ENCODE measurements at places on chromosomes 13 and 19.

- no peak for DNase-seq
Measured at GRCh38 chr13:24274452-24275021, 34.8 kb upstream of the C1QTNF9 start.

DNA sequence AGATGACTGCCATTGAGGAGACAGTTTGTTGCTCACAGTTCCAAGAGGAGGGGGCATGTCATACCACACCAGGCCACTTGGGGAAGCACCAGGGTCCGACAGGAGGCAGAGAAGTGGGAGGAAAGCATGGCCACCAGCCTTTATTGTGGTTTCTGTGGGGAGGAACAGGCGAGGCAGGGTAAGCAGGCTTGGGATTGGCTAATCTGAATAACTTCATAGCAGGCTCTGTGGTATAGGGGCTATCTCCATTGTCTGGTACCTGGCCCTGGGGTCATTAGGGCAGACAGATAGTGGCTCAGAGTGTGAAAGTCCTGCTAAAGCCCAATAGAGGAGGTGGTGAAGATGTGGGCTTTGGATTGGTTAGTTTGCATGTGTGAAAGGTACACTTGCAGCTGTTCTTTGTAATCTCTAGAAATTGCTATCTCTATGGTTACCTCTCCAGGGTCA is 35.5 kb downstream of the CBY2 start:
- no peak for DNase-seq

GRCh38 chr13:108220041-108220440 is 1.8 kb downstream of the ABHD13 start:
- peak; percentile 25 for DNase-seq

DNA sequence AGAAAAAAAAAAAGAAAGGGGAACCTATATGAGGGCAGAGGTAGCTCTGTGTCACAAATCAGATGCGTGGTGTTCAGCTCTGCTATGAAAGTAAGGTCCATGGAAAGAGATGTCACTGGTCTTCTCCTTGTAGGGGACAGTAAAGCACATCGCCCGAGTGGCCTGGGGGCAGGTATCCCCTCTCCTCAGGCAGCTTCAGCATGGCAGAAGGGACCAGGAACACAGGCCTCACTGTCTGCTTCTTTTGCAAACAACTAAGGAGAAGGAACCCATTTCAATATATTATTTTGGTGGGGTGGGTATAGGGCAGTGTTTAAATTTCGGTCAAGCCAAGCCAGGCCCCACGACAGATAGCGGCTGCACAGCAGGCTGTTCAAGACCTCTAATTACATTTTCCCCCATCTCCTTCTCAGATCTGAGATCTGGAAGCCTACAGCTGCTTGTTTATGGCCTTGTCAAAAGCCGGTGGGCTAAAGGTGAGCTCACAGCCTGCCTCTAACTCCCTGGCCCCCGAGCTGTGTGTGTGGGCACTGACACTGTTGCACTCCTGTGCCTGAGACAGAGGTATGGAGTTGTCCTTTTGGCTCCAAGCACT is 72.8 kb downstream of the HSPH1 start:
- DNase-seq, result no peak

- DNase-seq, result no peak
Measured at GRCh38 chr13:36337938-36338641, 8.1 kb downstream of the SPART start.

- DNase-seq, result no peak
Measured at GRCh38 chr13:46327246-46327645, 59.8 kb downstream of the RUBCNL start.

DNA sequence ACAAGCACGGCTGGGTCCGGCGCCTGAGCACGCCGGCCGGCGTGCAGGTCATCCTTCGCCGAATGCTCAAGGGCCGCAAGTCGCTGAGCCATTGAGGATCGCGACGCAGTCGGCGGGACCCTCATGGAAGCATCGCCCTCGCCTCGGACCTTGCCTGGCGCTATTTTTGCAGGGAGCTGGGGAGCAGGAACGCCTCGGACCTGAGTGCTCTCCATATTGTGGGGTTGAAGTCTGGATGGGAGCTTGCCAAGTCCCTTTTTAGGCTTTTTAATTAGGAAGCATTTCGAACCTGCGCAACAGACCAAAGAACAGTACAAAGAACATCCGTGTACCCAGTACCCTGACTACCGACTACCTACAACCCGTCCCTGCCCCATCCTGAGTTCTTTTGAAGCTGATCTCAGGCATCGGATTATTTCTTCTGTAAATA is 628 bp downstream of the MRPL34 start:
- peak; percentile 50 for DNase-seq

DNA sequence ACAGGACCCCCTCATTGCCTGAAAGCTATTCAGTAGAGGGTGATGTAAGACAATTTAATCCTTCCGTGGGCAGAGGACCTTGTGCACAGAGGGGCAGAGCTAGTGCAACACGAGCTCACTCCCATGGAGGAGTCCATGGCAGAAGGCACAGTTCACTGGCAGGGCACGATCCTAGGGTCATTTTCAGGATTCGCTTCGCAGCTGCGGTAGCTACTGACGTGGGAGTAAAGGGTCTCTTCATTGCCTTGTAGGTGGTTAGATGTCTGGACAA is 207.8 kb downstream of the FOXO1 start:
- no peak for DNase-seq

DNA sequence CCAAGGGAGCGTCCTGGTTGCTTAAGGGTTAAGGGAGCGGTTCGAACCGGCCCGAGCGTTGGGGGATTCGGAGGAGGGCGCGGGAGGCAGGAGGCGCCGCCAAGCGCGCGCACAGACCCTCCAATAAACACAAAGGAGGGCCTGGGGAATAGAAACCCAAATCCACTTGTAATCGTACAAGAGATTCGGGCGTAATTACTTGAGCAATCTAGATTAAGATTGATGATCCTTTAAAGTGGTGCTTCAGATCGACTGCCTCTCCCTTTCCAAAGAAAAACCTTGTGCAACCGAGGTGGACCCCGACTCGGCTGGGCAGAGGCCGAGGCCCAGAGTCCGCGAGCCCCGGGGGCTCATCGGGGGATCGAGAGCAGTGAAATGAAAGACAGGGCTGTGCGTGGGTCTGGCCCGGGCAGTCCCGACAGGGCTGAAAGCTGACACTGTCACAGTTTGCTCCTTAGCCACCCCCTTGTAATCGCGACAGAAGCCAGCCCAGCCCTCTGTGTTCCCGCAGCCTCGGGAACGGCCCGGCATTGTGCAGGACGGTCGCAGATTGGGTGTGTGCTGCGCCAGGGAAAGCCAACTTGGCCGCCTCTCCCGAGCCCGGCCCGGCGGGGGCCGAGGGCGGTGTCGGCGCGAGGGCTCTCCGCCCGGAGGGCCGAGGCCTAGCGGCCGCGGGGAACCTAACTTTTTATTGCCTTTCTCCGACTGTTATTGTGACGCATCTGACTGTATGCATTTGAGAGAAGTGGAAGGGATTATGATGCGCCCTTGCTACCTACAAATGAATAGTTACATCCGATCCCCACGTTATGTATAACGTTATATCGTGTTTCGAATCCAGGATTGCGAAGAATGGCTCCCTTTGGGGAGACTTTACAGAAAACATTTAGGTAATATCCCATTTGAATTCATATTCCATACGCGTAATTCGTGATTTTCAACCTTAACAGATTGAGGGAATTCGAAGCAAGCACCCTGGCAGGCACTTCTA is 5.5 kb downstream of the MAB21L1 start:
- no peak for DNase-seq

GRCh38 chr13:85074543-85075313 is 724.5 kb downstream of the SLITRK6 start:
- DNase-seq, result no peak

DNA sequence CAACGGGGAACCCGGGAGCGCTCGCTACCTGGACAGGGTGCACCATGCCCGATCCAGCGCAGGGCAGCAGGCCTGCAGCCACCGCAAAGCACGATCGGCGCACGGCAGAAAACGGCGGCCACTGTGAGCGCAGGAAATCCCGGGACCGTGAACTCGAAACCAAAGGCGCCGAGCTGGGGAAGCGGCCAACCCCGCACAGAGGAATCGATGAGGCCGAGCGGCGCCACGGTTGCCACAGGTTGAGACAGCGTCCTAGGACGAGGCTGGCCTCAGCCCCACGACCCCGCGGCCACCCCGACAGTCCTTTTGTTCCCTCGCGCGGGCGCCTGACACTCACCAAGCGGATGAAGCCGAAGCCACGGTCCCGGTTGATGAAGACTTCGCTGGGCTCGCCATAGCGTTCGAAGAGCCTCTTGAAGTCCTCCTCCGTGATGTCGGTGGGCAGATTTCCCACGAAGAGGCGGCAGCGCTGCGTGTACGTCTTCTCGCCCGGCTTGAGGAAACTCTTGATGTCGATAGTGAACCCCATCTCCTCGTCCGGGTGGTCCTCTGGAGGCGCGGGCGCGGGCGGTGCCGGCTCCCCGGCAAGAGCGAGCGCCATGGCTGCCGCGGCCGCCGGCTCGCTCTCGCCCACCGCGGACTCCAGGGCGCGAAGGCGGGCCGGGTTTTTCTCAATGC is 557 bp downstream of the PSPC1 start:
- peak; percentile 21 for DNase-seq

DNA sequence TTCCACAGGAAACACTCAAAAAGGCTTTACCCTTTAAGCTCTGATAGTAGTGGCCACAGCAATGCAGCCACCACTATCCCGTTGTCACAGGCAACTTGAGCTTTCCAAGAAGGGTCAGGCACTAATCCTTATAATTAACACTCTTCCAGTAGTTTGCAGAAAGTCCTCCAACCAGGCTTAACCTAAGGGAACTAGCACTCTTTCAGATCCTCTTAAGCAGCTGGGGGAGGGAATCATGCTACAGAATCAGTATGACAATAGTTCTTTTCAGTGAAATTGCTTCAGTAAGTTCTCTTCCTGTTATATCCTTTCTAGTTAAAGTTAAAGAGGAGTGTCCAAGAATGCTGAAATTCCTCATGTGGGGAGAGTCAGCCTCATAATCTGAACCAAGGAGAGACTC is 82.2 kb downstream of the TNFSF11 start:
- DNase-seq, result no peak

DNA sequence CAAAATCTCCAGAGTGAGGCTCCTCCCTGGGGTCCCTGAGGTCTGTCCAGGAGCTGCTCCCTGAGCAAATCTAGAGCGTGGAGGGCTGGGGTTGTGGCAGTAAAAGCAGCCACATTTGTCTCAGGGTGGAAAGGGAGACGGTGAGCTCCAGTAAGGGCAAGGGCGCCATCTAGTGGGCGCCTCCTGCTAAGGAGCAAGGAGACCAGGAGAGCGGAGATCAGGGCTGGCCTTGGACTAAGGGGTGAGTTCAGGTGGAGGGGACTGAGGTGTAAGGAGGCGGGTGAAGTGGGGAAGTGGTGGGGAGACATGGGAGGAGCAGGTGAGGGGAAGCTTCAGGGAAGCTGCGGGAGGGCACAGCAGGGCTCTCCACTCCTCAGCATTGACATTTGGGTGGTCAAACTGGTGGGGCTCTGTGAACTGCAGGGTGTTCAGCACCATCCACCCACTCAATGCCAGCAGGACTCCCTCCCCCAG is 5.3 kb upstream of the CEACAM21 start:
- DNase-seq, result peak; percentile 72

- no peak for DNase-seq
Measured at GRCh38 chr13:24632382-24633121, 47.7 kb upstream of the ATP12A start.

DNA sequence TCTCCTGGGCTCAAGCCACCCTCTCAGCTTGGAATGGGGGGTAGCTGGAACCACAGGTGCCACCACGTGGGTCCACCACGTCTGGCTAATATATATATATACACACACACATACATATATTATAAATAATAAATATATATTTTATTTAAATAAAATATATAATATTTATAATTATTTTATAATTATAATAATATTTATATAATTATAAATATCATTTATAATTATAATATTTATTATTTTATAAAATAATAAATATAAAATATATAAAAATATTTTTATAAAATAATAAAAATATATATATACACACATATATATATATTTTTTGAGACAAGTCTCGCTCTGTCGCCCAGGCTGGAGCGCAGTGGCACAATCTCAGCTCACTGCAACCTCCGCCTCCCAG is 2.4 kb downstream of the ELANE start:
- DNase-seq, result no peak

GRCh38 chr19:6213696-6214641 is 65.8 kb downstream of the MLLT1 start:
- DNase-seq, result no peak

DNA sequence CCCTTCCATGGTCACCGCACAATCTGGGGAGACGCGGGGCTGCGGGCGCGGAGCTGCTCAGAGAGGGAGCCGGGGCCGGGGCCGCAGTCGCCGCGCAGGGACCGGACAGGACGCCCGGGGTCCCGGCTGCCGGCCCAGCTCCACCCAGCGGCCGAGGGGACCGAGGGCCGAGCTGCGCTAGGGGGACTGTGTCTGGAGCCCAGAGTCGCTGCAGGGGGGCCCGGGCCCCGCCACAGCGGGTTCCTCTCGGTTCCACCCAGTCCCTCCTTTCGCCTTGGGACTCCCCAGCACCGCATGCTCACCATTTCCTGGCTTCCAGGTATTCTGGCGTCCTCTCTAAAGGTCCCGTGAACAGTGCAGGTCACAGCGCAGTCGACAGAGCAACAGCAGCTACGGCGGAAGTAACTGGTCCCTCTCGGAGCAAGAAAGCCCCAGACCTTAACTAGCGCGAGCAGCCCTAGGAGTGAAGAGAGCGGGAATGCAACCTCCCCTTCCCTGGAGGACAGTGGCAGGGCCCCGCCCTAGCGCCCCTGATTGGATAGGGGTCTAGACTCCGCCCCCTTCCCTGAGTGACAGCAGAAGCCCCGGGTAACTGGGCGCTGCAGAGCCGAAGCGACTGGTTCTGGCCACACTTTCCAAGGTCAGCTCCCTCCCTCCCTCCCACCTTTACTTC is at the start of gene ZNF878:
ZNF878 (minus strand) TSS at position 465 of the 673 bp plus-strand sequence; CDS start at position 305, 160 bp downstream.
- DNase-seq, result peak; percentile 87

DNA sequence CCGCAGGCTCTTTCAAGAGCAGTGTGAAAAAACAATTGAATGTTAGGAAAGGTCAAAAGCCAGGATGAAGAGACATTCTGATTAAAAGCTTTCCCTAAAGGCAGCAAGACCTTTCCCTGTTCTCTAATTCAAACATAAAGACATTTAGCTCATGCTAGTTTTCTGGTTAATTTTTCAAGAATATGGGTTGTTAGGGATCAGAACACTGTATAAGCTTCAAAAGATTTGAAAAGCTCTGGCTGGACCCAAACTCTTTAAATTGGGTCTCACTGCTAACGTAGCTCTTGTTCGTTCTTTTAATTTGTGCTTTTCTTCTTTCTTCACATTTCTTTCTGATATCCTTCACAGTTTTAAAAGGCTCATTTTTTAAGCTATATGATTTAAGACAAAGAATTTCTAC is 877.0 kb downstream of the EFNB2 start:
- no peak for DNase-seq

DNA sequence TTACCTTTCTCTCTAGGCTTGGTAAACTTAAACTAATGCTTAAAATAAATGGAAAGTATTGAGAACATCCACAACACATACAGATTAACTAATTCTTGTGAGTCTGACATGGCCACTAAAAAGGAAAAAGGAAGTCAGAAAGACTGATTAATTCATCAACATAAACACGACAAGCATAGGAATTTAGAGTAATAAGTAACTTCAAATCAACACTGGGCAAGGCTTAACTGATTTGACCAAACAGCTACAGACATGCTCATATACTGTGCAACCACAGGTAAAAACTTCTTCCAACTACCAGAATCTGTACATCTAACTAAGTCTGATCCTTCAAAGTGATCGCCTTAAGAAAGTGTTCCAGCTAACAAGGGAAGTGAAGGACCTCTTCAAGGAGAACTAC is 20.5 kb downstream of the UGGT2 start:
- no peak for DNase-seq

- no peak for DNase-seq
Measured at GRCh38 chr19:49807904-49808675, 5.0 kb downstream of the FUZ start.

- DNase-seq, result no peak
Measured at GRCh38 chr19:4357921-4358326, 14.6 kb downstream of the MPND start.
